ENCODE measurements at places on chromosomes 1 and 21.

DNA sequence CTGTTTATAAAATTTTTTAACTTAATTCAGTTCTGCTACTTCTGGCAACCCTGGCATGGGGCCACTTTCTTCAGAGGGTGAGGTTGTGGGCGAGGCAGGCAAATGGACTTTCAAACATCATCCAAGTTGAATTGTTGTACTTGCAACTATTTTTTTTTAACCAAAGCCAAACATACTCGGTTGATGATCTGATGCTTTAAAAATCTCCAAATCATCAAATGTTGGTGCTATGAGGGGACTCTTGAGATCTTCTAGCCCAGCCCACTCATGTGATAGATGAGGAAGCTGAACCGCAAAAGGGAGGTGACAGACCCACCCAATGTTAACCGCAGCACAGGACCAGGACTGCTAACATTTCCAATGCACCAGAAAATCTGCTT, 6.7 kb downstream of the SLC1A7 start:
- no peak for DNase-seq

GRCh38 chr1:3174487-3175247, 105.7 kb downstream of the PRDM16 start:
- DNase-seq = no peak

DNA sequence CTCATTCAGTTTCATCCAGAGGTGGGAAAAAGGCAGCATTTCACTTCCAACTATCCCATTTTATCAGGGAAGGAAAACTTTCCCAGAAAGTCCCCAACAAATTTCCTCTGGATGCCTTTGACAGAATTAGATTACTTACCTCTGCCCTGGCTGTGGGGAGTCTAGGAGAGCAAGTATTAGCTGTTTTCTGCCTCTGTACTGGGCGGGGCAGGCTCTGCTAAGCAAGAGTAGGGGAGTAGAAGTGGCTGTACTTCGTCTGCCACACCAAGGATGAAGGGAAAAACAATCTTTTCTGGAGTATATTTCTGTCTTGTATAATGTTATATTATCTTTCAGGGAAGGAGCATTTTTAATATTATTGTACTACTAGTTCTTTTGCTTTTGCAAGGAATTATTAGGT, 78.5 kb downstream of the FNBP1L start:
- no peak for DNase-seq

DNA sequence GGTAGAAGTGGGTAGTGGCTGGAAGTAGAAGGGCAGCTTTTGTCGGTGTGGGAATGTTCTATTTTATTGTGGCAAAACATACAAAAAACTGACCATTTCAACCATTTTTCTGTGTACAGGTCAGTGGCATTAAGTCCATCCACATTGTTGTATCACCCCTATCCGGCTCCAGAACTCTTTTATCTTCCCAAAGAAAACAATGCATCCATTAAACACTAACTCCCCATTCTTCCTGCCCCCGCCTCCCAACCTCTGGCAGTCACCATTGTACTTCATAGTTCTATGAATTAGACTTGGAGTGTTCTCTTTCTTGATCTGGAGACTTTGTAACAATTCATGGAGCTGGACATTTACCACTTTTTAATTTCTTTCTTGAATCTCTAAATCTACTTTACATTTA, 55.7 kb downstream of the DEGS1 start:
- DNase-seq = no peak

DNA sequence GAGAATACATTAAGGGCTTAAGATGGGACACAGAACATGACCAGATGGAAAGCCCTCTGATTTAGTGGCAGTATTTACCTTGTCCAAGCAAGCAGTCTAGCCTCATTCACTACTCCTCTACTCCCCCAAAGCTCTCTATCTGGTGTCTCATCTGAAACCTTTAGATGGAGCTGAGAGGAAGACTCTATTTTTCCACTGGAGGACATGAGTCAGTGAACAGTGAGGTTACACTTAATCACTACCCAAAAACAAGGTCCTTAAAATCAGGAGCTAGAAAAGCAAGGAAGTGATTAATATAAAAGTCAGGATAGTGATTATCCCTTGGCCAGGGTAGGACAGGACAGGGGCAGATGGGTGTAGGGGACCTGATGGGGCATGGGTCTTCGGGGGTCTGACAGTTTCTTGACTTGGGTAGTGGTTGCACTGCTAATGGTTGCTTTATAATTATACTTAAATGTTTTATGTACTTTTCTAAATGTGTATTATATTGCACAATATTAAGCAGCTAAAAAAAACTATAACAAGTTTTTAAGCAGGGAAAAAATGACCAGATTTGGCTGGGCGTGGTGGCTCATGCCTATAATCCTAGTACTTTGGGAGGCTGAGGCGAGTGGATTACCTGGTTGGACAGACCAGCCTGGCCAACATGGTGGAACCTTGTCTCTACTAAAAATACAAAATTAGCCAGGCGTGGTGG, 3.0 kb downstream of the PTPN22 start:
- no peak for DNase-seq

DNA sequence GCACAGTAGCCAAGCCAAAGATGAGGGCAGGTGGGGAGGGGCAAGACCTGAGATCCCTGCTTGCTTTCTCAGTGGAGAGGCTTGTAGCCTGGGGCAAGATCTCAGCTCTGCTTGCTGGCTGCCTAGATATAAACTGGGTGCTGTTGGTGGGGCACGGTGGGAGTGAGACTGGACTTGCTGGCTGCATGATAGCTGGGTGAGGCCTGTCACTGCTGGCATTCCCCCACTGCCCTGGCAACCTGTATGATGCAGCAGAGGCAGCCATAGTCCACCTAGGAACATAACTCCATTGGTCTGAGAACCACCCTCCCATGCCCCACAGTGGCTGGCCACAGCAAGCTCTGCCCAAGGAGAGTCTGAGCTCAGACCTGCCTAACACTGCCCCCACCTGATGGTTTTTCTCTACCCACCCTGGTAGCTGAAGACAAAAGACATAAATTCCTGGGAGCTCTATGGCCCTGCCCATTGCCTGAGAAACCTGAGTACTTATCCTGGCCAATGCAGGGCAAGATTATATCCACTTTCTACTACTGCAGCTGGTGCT, 261.9 kb upstream of the DEPDC1 start:
- no peak for DNase-seq

DNA sequence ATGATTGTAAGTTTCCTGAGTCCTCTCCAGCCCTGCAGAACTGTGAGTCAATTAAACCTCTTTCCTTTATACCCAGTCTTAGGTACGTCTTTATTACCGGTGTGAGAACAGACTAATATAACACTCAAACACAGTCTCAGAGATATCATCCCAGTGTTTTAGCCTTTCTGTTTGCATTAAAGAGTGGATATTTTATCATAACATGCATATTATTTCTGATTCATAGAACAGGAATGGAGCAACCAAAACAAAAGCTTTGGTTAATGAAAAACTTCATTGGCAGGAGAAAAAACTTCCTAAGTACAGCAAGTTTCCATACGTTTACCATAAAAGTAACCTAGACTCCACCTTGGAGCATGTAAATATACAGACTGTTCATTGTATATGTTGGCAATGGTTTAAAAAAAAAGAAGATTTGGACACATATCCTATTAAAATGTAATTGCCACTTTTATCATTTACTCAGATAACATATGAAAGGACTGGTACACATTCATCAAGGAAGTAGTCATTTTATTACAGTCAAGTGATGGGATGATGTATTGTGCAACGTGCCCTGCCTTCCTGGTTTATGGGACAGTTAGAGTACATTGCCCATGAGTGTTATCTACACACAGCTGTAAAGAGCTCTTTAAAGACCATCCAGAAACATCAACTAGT, 144.8 kb downstream of the ETS2 start:
- no peak for DNase-seq

GRCh38 chr1:118290571-118290970, 105.5 kb upstream of the SPAG17 start:
- no peak for DNase-seq

DNA sequence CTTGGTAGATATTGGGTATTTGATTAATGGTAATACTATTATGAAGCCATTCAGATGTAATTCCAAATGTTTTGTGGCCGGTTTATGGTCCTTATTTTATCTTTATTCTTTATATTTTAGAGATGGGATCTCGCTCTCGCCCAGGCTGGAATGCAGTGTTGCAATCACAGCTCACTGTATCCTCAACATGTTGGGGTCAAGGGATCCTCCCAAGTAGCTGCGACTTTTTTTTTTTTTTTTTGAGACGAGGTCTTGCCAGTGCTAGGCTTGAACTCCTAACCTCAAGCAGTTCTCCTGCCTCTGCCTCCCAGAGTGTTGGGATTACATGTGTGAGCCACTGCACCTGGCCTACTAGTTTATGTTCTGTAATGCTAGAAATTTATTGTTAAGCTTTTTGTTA, 4.7 kb downstream of the DDI2 start:
- DNase-seq = no peak

DNA sequence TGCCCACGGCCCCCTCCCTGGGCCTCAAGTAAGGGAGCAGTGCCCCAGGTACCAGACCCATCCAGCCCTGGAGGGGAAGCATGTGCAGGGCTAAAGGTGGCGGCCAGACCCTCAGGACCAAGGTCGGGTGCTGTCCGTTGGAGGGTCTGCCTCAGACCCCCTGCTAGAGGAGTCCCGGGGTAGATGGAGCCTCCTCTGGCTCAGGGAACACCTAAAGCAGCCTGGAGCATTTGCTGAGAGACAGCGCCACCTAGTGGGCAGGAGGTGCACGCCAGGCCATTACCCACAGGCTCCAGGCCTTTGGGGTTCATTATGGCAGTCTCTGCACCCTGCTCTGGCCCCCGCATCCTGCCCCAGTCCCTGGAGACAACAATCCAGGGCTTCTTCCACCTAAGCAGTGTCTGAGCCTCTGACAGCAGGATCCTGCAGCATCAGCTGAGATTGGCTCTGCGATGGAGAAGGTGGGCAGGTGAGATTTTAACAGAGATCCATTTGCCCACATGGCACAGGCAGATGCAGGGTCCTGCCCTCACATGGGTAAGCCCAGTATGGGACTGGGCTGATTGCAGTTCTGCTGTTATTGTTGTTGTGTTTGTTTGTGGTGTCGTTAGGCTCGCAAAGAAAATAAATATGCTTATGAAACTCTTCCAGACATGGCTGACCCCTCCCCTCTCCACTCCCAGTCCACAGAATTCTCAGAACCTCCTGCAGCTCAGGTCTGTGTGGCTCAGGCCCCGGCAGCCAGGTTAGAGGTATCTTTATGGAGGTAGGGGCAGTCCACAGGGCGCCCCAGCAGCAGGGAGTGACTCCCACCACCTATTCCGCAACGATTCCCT, 42.4 kb downstream of the CTNNBIP1 start:
- DNase-seq = peak; percentile 90

- DNase-seq = no peak
Measured at GRCh38 chr1:12448746-12449177, 169.2 kb downstream of the DHRS3 start.

DNA sequence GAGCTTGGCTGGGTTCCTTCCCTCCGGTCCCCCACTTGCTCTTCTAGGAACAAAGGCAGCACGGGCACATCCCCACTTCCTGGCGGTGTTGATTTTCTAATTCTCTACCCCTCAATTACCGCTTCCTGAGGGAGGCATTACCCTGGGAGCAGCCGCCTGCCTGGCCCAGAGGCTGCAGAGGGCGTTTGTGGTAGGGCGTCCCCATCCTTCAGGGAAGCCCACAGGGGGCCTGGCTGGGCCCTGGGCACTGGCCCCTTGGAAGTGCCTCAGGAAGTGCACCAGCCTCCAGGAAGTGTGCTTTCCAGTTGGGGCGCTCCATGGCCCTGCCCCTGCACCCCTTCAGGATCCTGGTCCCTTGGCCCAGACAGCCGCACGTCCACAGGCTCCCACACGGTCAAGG, 42.1 kb upstream of the CASZ1 start:
- no peak for DNase-seq

GRCh38 chr21:24204641-24205040, 1402.6 kb downstream of the MRPL39 start:
- DNase-seq = no peak

GRCh38 chr1:169212088-169212487, 105.6 kb downstream of the ATP1B1 start:
- DNase-seq = no peak

GRCh38 chr1:214389734-214390133, 108.8 kb downstream of the SMYD2 start:
- no peak for DNase-seq

GRCh38 chr1:206570529-206570928, 41.7 kb downstream of the EIF2D start:
- DNase-seq = no peak

DNA sequence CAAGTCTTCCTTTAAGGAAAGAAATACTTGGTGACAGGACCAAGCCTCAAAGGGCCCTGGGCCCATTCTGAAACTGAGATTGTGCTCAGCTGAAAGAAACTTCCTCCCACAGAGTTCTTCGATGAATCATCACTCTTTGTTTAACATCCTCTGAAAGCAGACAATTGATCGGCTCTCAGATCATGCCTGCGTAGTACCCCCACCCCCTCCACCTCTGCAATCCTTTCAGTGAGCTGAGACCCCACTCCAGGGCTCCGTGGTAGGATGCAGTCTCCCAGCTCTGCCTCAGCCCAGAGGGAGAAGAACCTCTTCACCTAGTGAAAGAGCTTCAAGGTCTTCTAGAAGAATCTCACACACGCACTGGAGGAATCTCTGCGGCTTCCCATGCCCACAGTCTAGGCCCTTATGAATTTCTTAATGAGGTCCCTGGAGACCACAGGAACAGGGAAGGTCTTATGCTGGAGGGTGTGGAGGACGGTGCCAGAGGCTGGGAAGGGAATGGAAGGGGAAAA, 104.9 kb upstream of the SOD1 start:
- peak; percentile 32 for DNase-seq

DNA sequence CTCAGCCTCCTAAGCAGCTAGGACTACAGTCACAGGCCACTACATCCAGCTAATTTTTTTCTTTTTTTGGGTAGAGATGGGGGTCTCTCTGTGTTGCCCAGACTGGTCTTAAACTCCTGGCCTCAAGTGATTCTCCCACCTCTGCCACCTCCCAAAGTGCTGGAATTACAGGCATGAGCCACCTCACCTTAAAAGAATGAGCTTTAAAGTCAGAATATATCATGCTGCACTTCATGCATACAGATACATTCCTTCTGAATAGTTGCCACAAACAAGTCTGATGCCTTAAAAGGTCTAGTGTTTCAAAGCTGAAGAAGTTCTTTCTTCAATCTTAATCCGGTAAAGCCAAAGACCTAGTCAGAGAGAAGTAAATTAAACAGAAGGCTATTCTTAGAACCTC, 23.8 kb upstream of the CPLANE2 start:
- DNase-seq = no peak

DNA sequence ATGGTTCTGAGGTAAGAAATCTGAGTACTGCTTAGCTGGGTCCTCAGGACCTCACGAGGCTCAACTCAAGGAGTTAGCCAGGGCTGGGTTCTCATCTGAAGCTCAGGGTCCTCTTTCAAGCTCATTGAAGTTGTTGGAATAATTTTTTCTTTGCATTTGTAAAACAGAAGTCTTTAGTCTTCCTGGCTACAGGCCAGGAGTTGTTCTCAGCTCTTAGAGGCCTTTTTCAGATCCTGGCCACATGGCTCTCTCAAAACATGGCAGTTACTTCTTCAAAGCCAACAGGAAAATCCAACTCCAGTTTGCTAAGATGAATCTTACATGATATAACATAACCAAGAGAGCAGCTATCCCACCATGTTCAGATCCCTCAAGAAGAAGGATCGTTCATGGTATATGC, 92.3 kb upstream of the CHODL start:
- DNase-seq = no peak

Data from activated CD8-positive, alpha-beta memory T cell treated with anti-CD3 and anti-CD28 coated beads, Interleukin-2, amount 50 U/mL, for 4 hours (primary cell).